ENCODE measurements at places on chromosomes 16 and 17. TPM values are rescaled to one million over a fixed set of nuclear protein-coding genes. Genes with fewer than 3 reads are reported as not detected.

DNA sequence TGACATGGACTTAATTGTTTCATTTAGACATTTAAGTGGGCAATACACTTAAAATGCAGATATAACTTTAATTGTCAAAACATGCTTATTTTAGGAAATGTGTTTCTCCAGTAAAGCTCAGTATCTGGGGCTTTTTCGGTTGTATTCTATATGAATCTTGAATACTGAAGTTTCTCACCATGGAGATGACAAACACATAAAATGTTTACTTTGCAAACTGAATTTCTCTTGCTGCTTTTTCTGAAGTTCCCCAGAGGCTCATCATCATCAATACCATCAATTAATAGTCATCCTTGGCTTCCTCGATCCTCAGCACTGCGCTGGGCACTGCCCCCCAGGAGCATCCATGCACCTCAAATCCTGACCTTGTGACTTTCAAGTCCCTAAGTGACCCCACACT, 227.3 kb downstream of the WWOX start:
- DNase-seq = no peak

DNA sequence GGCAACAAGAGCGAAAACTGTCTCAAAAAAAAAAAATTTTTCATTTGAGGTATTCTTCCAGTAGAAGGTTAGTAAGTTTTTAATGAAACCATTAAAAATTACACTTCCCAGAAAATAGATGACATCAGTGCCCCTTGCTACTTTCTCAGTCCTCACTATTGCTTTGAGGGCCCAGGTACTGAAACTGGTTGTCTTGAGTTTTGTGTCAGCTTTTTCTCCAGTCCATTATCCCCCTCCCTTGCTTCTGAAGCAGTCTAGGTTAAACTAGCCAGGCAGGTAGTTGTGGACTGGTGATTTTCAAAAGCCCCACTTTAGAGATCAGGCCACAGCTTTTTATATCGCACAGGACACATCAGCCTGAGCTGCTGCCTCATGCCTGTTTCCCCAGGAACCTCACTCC, 10.9 kb downstream of the SMCR8 start:
- DNase-seq = no peak

PRAC1 gene
- total RNA-seq = not detected

DNA sequence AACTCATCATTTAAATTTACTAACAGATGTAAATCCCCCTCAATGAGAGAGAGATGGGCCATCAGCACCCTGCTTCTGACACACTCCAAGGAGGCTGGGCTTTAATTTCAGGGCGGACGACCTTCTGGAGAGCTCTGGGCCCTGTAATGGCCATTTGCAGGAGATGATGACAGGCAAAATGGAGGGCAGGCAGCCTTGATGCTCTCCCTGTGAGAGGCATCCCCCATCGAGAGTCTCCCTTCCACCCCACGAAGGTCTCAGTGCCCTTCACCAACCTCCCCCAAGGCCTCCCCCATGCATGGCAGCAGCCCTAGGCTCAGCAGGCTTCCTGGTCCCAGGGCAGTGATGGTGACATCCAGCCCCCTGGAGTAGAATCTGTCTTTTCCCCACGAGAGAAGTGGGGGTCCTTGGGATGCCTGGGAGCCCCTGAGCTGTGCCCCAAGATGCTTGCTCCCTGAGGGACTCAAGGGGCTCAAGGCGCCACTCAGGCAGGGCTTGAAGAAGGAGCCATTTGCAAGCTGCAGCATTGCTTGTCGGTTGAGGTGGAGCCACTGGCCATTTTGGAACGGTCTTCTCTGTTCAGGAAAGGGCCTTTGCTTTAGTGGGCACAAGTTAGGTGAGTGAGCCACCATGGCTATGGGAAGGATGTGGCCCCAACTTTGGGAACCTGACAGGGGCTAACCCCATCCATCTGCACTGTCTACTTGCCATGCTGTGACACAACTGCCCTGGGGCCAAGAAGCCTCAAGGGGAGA, 82.6 kb downstream of the C16orf78 start:
- DNase-seq = no peak
